ENCODE measurements at places on chromosomes 16 and 17.

GRCh38 chr17:31811101-31811500 lies 47.9 kb downstream of the COPRS start:
- no peak for DNase-seq

DNA sequence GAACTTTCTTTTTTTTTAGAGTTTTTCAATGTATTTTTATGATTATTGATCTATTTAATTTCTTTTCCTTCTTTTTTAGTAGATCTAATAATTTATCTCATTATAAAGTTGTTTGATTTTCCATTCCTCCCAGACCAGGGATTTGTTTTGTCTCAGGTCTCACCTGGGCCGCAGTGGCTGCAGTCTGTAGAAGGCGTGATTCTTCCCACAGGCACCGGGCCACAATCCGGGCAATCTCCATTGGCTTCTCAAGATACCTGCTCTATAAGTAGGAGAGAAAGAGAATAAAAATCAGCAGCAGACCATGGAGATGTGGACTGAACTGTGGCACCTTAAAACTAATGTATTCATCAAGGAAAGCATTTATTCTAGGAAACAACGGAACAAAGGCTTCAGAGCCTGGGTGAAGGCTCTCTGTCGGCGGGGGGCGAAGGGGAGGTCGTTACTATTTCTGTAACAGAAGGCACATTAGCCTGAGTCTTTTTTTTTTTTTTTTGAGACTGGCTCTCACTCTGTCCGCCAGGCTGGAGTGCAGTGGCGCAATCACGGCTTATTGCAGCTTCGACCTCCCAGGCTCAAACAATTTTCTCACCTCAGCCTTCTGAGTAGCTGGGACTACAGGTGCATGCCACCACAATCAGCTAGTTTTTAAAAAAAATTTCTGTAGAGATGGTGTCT lies 42.7 kb downstream of the STAT3 start:
- no peak for DNase-seq

DNA sequence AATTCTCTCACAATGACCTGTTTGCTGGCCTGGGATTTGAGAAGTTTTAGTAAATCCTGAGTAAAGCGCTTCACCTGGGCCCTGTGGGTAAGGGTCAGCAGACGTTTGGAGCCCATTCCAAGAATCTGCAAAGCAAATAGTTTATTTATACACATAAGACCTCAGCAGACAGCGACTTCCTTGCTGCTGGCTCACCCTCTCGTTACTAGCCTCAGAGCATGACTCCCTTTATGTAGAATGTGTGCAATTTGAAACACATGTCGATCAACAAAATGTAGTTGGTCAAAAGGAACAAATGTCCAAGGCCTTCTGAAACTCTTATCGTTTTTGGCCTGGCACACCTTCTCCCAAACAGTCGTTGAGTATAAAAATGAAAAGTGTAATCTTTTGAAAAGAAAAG lies 31.3 kb downstream of the MARF1 start:
- no peak for DNase-seq

- peak; percentile 71 for DNase-seq
Observed at GRCh38 chr17:48023400-48024148, 14.0 kb downstream of the COPZ2 start.

GRCh38 chr17:79243603-79243990 lies 169.0 kb downstream of the ENGASE start:
- DNase-seq, result no peak

DNA sequence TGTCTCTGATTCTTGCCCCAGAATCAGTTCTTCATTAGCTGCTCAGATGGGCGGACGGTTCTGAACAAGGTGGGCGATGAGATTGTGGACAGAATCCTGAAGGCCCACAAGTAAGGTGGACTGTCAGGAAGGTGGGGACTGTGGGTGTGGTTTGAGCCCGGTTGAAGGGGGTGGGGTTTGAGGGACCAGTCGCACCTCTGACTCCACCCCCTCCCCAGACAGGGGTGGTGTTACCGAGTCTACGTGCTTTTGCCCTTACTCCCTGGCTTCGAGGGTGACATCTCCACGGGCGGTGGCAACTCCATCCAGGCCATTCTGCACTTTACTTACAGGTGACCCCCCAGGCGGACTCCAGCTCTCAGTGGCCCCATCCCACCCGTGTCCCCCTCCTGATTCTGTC lies 11.3 kb downstream of the PLD2 start:
- DNase-seq, result no peak

GRCh38 chr17:19978805-19979211 lies 1.2 kb upstream of the AKAP10 start:
- DNase-seq, result no peak

DNA sequence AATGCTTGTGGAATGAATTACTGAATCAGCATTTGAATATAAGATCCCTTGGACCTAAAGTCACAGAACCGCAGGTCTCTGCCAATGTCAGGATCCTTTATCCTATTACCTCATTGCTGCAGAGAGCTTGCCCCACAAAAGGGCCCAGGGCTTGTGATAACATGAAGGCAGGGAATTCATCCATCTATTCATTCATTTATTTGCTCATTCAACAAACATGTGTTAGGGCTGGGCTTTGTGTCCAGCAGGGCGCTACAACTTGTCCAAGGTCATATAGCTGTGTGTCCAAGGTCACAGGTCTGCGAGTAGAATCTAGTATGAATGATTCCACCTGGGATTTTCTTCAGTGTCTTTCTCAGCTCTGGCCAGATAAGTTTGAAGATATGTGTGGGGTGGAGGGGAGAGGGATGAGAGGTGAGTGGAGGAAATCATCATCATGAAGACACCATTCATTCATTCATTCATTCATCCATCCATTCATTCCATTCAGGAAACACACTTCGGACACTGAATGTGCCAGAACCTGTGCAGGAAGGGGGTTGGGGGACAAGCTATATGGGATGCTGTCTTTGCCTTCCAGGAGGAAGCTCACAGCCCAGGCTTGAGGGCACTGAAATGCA lies 1.3 kb upstream of the UNC45B start:
- DNase-seq, result no peak

- peak; percentile 46 for DNase-seq
Observed at GRCh38 chr17:38591759-38592241, 14.0 kb downstream of the SRCIN1 start.

- DNase-seq, result no peak
Observed at GRCh38 chr17:61597607-61598006, 6.6 kb upstream of the NACA2 start.

DNA sequence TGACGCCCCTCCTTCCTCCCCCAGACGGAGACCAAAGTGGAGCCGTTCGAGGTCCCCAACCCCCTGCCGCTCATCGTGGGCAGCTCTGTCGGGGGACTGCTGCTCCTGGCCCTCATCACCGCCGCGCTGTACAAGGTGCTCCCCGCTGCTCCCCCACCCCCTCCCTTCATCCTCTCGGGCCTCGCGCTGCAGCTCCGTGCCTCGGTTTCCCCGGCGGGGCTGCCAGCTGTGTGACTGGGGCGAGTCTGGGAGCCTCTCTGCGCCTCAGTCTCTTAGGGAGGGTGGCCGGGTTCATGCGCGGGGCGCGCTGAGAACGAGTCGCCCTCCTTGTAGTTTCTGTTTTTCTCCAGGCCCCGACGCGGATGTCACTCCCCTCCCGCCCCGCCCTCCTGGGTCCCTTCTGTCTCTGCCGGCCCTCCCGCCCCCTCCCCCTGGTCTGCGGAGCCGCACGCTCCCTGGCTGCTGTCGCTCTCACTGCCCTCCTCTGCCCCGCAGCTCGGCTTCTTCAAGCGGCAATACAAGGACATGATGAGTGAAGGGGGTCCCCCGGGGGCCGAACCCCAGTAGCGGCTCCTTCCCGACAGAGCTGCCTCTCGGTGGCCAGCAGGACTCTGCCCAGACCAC lies 23.7 kb upstream of the ITGAX start:
- no peak for DNase-seq

- DNase-seq, result no peak
Observed at GRCh38 chr17:39666601-39667261, 1.5 kb upstream of the PNMT start.

GRCh38 chr17:78599419-78599818 lies 22.2 kb upstream of the DNAH17 start:
- DNase-seq, result no peak

DNA sequence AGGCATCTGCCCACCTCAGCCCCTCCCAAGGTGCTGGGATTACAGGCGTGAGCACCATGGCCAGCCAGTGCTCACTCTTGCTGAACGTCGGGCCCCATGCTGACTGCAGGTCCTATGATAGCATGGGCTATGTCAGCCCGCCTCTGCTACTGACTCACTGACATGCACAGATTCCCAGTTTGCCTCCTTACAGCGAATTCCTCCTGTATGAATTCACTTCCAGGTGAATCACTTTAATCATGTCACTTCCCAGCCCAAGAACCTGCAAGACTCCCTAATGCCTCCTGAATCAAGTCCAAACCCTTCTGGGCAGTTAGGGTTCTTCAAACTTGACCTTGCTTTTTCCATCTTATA lies 16.1 kb upstream of the UBTF start:
- DNase-seq, result no peak

- DNase-seq, result no peak
Observed at GRCh38 chr17:11832401-11833137, 164.7 kb downstream of the ZNF18 start.

- DNase-seq, result no peak
Observed at GRCh38 chr16:832652-833336, 32.3 kb upstream of the GNG13 start.

GRCh38 chr16:89495121-89495520 lies 4.8 kb upstream of the ANKRD11 start:
- peak; percentile 71 for DNase-seq

- peak; percentile 61 for DNase-seq
Observed at GRCh38 chr17:17041018-17041521, 1.2 kb upstream of the MPRIP start.

GRCh38 chr17:78739331-78739931 lies 42.6 kb downstream of the CYTH1 start:
- no peak for DNase-seq

GRCh38 chr17:28086519-28086918 lies 44.0 kb downstream of the NLK start:
- peak; percentile 4 for DNase-seq

DNA sequence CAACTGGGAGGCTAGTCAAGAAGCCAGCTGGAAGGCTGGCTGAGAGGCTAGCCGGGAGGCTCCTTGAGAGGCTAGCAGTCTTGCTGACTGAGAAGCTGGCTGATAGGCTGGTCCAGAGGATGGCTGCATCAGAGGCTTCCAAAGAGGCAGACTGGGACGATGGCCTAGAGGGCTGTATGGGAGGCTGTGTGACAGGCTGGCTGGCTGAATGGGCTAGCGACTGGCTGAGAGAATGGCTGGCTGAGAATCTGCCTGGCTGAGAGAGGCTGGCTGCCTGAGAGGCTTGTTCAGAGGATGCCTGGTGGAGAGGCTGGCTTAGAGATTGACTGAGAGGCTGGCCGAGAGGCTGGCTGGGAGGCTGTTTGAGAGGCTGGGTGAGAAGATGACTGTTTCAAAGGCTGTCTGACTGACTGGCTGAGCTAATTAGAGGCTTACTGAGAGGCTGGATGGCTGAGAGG lies 34.8 kb upstream of the ACSM2B start:
- no peak for DNase-seq

DNA sequence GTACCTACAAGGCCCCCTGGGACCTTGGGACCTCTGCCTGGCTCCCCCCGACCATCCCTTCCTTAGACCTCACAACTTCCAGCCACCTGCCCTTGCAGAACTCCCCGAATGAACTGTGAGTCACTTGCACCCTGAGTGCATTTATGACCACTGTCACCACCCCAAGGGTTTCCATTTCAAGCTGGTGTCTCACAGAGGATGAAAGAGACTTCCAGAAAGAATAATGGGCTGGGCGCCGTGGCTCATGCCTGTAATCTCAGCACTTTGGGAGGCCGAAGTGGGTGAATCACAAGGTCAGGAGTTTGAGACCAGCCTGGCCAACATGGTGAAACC lies 124.5 kb upstream of the CIBAR2 start:
- peak; percentile 74 for DNase-seq

GRCh38 chr17:76659928-76660655 lies 16.5 kb upstream of the ST6GALNAC1 start:
- peak; percentile 25 for DNase-seq

DNA sequence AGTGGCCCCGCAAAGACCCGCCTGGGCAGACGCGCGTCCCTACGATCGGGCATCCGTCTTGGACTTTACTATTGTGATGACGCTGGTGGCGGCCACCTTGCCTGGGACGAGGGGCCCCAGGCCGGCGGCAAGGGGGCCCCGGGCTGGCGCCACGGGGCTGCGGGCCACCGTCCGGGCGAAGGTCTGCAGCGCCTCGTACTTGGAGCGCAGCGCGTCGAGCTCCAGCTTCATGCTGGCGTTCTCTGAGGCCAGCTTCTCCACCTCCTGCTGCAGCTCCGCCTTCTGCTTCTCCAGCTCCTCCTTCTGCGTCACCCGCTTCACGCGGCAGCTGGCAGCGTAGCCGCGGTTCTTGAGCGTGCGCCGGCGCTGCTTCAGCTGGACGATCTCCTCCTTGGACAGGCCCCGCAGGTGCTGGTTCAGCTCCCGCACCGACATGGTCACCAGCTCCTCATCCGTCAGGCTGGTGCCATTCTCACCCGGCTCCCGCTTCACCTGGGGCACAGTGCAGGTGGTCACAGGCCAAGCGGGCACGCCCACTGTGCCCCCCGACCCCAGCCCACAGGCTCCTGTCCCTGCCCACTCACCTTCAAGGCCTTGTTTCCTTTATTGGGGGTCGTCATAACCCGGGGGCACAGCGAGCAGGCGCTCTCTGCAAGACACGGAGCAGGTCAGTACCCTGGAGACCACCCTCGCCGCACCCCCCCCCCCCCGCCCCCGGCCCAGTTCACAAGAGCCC lies 4.8 kb upstream of the SIRT7 start:
- no peak for DNase-seq

GRCh38 chr17:4120332-4120731 lies 22.5 kb downstream of the ZZEF1 start:
- DNase-seq, result no peak

DNA sequence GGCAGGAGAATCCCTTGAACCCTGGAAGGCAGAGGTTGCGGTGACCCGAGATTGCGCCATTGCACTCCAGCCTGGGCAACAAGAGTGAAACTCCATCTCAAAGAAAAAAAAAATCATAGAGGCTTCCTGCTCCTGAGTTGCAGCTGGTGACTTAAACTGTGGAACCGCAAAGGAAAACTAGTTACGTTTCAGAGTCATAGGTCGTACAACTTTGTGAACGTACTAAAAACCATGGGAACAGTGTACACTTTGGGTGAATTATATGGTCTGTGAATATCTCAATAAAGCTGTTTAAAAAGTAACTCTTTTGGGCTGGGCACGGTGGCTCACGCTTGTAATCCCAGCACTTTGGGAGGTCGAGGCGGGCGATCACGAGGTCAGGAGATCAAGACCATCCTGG lies 23.6 kb downstream of the SLC5A10 start:
- no peak for DNase-seq

DNA sequence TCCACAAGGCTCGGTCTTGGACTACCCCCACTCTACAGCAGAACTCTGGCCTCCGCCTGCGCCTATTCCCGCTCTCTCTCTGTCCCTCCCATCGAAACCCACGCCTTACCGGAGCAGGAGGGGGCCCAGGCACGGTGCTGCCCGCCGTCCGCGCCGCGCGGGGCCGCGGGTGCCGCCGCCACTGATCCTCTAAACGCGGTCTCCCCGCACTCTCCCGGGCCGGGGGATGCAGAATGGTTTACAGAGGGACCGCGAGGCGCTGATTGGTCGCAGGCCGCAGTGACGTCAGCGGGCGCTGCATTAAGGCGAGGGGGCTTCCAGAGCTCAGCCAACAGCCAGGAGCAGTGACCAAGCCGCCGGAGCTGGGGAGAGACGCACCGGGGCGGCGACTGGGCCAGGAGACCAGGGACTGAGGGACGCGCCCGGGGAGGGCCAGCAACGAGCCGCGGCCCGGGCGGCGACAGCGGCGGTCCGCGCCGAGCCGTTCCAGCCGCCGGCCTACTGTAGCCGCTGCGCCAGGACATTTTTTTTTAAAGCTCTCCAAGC lies 747 bp upstream of the LHX1 start:
- no peak for DNase-seq
